ENCODE measurements at places on chromosomes 2 and 18.

GRCh38 chr2:230419181-230419580, 3.2 kb downstream of the SP100 start:
- DNase-seq, result no peak

DNA sequence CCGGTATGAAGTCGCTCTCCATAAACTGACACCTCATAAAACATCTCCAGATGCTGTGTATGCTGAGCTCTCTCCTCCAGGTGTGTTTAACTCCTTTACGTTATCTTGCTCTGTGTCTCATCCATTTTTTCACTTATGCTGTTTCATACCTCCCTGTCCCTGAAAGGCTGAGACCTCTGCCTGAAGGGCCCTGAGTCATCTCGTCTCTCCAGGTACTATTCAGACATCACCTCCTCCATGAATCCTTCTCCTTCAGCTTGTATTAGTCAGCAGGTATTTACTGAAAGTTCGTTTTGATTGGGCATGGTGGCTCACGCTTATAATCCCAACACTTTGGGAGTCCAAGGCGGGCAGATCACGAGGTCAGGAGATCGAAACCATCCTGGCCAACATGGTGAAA, 244.5 kb upstream of the EPHA4 start:
- no peak for DNase-seq

DNA sequence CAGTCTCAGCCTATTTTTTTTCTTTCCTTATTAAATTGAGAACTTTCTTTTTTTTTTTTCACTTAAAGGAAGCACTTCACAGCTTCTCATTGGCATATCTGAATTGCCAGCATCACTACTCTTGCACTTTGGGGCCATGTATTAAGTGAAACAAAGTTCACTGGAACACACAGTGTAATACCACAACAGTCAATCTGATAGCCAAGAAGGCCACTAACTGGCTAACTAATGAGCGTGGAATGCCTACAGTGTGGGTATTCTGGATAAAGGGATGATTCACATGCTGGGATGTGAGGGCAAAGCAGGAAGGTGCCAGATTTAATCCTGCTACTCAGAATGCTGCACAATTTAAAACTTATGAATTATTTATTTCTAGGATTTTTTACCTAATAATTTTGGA, 11.7 kb upstream of the C18orf63 start:
- no peak for DNase-seq

DNA sequence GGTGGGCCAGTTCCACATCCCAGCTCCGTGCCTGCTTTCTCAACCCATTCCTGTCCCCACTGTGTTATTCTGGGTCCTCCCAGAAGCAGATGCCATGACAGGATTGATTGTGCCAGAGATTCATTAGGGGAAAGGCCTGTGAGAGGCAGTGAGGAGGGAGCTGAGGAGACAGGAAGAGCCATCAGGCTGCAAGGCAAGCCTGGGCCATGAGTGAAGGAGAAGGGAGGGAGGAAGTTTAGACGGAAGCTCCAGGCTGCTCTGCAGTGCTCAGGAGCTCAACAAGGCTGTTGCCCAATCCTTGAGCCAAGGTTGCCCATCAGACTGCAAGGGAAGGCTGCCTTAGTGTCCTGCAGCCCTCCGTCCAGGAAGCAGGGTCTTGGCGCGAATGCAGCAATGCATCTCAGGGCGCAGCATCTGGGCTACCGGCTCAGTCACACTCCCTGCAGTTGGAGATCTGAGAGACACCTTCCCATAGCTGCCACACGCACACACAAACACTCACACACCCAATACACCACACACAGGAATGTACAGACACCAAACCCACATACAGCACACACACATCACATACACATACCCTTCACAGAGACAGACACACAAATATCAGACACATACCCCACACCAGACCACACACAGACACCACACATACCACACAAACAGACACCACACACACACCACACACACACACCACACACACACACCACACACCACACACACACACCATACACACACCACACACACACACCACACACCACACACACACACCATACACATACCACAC, 139.5 kb upstream of the NDUFV2 start:
- no peak for DNase-seq

DNA sequence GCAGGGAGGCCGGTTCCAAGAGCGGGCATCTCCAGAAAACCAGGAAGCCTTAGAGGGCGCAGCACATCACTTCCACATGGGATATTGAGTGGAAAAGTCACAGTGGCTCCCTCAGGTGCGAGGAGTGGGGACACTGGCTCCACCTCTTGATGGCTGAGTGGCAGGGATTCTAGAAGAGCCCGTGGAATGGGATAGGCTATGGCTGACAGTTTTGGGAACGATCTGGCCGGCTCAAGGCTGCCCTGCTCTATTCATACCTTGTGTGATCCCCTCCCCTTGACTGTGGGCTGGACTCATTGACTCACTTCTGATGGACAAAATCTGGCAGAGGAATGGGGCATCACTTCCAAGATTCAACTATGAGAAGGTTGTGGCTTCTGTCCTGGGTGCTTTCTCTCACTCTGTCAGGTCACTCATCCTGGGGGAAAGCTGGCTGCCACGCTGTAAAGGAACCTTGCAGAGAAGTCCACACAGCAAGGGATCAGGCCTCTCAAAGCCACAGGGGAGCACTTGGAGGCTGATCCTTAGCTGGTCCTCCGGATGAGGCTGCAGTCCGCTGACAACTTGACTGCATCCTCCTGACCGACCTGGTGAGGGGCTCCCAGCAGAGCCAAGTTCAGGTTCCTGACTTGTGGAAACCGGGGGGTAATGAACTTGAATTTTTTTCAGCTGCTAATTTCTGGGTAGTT, 46.7 kb upstream of the HS6ST1 start:
- no peak for DNase-seq

DNA sequence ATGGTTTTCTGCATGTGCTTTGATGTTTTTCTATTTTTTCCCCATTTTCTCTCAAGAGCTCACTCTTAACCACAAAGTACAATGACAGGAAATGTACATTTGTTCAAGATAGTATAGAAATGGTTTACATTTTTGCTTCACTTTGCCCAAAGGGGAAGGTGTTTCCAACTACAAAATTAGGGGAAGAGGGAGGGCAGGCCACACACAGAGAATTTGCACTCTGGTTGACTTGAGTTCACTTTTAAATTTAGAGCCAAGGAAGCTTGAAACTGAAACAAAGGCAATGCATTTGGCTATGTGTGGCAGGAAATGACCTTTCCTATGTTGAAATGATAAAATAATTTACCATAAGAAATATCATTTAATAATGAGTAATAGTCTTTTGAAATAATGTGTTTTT, 19.1 kb upstream of the VIT start:
- no peak for DNase-seq

DNA sequence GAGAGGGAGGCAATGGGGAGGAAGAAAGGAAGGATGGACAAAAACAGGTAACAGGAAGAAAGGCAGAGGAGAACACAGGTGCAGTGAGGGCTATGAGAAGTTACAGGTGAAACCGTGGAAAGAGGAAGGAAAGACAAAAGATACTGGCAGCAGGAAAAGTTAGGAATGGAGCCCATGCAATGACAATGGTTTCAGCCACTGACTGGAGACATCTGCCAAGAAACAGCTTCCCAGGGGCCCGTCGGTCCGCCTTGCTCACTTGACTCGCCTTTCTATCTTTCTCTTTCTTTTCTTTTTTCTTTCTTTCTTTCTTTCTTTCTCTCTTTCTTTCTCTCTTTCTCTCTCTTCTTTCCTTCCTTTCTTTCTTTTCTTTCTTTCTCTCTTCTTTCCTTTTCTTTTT, 37.5 kb downstream of the ST8SIA5 start:
- DNase-seq, result no peak

DNA sequence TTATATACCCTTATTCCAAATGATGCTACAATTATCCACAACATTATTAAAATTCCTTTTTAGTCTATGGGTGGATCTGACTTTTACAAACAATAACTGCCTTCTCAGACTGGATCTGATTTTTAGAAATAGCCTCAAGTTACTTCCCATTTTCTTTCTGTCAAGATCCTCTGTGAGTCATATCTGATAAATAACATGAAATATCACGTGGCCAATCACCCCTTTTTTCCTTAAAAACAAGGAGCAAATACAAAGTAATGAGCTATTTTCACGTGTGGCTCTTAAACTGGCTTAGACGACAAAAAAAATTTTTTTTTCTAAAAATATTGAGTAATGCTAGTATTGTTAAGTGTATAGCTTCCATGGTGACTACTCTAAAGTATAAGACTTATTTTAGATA, 6.7 kb downstream of the PELI1 start:
- no peak for DNase-seq

DNA sequence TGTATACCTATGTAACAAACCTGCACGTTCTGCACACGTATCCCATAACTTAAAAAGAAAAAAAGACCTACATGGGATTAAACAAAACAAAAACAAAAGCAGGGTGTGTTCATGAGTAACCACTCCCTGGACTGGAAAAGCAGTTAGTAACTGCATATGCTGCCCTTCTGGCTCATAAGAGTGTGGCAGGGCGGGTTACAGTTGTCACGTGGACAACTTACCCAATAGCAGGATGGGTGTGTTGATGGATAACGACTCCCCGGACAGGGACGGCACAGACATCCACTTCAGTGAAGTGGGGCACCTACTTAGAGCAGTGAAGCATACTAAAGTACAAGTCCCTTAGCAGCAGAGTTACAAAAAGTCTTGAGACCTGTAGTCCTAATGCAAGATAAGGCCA, 136.7 kb downstream of the CCBE1 start:
- no peak for DNase-seq

GRCh38 chr2:156522864-156523440, 86.8 kb downstream of the GPD2 start:
- DNase-seq, result no peak

GRCh38 chr2:126698376-126698775, 42.4 kb downstream of the GYPC start:
- DNase-seq, result no peak

GRCh38 chr2:151902829-151903228, 74.6 kb upstream of the ARL5A start:
- no peak for DNase-seq

DNA sequence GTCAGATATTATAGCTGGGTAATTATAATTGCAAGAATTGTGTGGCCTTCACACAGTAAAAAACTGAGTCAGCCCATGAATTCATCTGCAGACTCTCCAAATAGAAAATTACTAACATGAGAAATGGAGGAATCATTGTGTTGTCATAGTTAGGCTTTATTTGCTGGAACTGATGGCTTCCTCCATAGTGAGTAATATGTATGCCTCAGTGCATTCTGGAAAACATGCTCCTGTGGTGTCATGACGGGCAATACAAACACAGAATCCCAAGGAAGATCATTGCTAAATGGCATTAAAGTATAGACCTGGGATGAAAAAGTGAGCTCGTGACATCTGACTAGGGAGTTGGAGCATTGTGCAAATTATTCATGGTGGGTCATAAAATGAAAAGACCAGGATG, 23.6 kb upstream of the NMS start:
- no peak for DNase-seq

DNA sequence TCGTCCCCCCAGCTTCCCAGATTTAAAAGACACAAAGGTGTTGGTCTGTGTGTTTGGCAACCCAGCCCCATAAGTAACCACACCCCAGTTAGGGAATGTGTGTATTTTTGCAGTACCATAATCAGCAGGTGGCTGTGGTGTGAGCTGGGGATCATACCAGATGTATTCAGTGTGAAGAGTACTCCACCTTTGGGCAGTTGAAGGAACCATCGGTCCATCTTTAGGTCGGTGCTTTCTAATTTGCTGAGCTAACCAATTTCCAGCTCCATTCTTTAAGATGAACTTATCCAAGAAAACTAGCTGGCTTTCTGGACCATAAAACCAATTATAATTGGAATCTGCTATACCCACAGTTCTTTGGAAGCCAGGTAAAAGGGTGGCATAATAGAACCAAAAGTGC, 3.2 kb downstream of the DSEL start:
- peak; percentile 2 for DNase-seq

- no peak for DNase-seq
Measured at GRCh38 chr2:199603721-199604291, 146.1 kb upstream of the SATB2 start.

GRCh38 chr2:3637692-3638455, 20.1 kb upstream of the ALLC start:
- no peak for DNase-seq

DNA sequence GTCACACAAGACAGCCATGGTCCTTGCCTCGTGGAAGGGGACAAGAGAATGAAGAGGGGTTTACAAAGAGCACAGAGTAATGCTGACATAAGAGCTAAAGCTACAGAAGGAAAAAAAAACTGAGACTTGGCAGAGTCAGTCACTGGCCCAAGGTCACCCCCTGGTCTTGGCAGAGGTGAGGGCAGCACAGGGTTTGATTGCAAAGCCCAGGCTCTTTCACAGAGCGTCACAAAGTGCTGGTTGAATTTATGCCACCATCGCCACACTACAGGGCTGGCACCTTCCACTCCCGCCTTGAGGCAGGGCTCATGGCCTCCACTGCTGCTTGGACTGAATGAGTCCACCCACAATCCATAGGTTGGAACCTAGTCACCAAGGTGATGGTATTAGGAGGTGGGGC, 190.2 kb downstream of the INHBB start:
- DNase-seq, result no peak

GRCh38 chr18:68944330-68944729, 146.4 kb downstream of the CCDC102B start:
- no peak for DNase-seq

DNA sequence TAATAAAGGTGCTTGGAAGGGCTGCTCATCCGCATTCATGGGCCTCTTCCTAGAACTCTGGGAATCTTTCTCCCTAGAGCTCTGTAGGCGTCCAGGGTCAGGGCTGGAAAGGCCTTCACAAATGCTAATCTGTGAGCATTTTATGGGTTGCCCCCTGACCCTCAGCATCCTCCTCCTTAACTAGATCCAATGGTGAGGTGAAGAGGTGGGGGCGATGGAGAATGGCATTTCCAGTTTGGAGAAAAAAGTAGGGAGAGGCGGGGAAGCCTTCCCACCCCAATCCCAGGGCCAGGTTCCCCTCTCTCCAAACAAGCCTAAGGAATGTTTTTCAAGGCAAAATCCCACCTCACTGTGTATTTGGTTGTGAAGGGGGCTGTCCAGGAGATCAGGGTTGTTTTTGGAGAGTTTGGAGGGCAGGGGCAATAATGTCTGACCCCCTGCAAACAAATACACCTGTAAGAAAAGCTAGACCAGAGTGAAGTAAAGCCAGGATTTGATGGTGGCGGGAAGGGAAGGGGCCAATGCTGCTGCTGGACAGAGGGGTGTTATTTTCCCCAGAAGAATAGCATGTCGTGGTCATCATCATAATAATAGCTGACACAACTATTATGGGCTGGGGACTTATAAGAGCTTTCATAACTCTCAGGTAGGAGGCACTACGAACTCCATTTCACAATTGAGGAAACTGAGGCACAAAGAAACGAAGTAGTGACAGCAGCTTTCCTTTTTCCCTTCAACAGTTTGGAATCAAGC, 1.4 kb upstream of the MYCN start:
- DNase-seq, result no peak

DNA sequence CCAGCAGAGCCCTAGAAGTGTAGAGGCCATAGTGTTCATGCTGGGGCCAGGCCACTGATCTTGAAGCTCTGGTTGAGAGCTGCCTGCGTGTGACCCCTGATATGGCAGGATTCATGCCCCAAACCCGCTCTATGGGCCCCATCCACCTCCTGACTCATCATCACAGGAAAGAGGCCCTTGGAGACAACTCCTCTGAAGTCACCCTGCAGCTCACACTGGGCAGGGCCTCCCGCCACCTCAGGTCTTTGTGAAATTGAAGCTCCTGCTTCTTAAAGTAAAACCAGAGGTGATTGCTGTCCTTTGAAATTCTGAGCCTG, 12.0 kb upstream of the TUBB6 start:
- DNase-seq, result no peak

- DNase-seq, result no peak
Measured at GRCh38 chr2:39380525-39381150, 56.4 kb downstream of the MAP4K3 start.

GRCh38 chr2:154484338-154485099, 214.0 kb upstream of the KCNJ3 start:
- DNase-seq, result no peak
